ENCODE measurements at places on chromosomes 12 and 14.

DNA sequence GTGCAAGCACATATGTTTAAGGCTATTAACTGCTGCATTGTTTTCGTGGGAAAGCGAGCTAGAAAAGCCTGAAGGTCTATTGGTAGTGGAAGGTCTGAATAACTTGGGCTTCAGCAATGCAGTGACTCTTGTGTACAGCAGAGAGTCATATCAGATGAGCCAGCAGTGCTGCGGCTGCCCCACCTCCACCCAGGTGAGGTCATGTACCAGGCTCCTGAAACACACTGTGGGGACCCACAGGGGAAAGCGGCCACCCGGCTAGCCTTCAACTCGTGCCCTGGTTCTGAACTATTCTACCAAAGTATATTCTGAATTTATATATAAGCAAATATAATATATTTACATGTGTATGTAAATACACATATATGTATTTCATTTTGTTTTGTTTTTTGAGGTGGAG lies 12.7 kb upstream of the RAN start:
- no peak for DNase-seq

DNA sequence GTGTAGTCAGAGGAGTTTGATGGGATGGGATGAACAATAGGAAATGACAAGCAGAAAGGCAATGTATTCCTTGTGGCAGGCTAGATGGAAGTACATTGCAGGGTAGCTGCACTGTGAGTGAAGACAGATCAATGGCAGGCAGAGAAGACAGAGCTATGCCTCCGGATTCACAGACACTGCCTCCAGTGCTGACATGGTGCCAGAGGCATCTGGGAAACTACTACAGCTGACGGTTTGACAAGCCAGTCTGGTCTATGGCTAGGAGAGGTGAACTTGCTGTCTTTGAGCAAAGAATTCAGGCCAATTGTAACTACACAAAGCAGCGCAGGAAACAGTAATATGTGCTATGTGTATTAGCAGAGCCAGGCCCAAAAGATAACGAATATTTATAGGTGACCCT lies 193.5 kb downstream of the DIO2 start:
- DNase-seq = no peak

- no peak for DNase-seq
These were observed 179.2 kb downstream of the PELI2 start for GRCh38 chr14:56297449-56297848.

DNA sequence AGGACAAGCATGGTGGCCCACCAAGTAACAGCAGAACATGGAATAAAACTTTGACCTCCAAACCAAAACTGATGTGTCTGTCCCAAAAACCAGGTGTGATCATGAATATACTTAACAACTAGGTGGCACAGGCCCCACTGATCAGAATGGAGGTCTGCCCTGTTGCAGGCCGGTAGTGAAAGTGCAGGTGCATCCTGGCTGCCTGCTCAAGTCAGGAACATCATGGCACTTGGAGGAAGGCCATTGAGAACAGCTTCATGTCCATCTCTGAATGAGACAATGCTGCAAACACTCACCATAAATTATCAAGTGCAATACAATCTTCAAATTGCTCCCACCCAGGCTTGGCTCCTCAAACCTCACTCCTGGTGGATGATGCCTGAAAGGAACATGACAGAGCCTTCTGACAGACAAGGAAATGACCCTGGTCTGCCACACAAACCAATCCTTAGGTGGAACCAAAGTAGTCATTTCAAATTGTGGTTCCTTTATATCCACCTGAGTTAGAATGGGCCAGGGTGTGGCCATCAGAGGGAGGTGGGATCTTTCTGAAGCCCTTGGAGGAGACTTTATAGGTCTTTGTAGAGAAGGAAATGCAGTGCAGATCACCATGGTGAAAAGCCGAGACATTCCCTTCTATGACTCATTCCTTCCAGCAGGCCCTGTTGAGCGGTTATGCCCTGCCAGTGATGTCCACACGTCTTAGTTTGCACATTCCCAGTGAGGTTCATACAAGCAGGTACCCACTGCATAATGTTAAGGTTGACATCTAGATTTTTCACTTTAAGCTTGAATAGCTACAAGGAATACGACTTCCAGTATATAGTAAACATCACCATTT lies 36.0 kb downstream of the EGLN3 start:
- DNase-seq = peak; percentile 57

GRCh38 chr14:22375321-22375930 lies 213.6 kb downstream of the DAD1 start:
- DNase-seq = no peak

DNA sequence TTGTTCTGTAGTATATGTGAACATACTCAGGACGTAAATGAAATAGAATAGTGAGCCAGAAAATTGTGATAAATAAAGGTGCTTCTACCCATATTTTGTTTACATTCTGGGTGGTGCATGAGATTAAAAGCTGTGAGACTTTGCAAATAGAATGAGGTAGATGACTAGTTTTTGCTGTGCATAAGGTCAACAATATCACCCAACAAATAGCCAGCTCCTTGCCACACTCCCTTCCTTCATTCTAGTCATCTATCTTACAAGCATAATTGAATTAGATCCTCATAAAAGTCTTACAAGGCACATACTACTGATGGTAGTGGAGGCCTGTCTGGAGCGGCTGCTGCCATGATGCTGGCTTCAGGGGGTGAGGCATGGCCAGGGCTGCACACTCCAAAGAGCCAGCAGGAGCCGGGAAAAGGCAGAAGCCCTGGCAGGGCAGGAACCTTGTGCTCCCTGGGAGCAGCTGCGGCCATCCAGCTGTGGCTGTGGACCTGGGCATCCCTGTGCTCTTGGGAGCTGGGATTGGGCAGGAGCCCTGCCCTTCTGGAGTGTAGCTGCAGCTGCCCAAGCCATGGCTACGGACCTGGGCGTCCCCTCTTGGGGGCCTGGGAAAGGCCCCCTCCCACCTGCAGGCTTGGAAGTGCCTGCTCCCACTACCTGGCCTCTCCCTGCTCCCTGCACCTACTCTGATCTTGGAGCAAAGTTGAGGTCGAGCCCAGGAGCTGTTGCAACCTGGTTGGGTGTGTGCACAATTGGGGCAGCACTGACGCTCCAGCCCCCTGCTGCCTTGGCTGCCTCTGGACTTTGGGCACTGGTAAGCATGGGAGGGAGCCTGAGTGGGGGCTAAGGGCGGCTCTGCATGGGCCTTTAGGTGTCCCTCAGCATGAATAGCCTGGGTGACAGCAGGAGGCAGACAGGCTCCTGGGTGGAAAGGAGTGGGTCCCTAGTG lies 112.8 kb downstream of the DACT1 start:
- DNase-seq = no peak

GRCh38 chr12:11814374-11814773 lies 164.9 kb downstream of the ETV6 start:
- DNase-seq = no peak

DNA sequence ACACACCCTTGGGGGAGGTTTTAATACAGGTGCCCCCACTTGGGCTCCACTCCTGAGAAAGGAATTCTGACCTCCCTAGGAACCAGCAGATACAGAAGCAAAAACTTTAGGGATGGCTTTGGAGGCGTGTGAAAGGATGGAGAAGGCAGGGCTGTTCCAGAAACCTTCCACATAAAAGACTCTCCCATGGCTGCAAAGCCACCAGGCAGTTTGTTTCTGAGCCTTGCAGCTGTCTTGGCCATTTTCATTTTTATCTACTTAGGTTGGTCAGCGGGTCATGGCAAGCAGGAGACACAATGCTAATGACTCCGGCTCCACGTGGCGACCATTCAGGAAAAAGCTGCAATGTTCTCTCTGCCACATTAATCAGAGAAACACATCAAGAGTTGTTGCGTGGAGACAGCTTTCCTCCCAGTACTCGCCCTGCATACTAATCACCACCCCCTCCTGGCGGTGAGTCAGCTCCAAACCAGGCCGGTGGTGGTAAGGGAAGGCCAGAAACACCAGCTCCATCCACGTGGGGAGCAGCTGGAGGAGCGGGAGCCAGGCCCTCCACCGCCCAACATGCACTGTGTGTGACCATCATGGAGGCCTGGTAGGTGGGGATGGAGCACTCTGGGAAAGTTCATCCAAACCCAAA lies 30.9 kb upstream of the IRF2BPL start:
- no peak for DNase-seq

DNA sequence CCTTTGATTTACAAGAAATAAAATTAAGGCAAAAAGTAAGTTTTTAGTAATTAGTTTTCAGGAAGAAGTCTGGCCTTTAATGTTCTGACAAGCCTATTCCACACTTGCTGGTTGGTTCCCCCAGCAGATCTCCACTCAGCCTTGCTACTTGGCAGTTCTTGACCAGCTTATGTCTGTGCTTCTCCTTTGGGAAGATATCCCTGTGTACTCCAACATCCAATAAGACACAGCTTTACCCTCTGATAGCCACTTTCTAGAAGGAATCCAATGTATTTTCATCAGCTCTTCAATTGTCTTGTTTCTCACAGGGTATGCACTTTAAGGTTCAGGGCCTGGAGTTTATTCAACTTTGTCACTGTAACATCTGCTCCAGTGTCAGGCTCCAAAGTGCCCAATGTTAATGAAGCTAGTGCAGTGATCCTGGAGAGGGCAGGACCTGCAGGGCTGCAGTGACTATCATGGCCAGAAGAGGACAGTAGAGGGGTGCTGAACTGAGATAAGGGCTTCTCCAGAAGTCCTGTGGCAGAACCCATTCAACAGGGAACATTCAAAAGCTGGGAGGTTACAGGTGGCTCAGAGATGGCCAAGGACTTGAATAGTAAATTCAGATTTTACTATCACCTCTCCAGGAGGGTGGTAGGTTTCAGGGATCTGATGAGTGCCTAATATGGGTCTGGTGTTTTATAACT lies 22.9 kb downstream of the JKAMP start:
- peak; percentile 76 for DNase-seq

DNA sequence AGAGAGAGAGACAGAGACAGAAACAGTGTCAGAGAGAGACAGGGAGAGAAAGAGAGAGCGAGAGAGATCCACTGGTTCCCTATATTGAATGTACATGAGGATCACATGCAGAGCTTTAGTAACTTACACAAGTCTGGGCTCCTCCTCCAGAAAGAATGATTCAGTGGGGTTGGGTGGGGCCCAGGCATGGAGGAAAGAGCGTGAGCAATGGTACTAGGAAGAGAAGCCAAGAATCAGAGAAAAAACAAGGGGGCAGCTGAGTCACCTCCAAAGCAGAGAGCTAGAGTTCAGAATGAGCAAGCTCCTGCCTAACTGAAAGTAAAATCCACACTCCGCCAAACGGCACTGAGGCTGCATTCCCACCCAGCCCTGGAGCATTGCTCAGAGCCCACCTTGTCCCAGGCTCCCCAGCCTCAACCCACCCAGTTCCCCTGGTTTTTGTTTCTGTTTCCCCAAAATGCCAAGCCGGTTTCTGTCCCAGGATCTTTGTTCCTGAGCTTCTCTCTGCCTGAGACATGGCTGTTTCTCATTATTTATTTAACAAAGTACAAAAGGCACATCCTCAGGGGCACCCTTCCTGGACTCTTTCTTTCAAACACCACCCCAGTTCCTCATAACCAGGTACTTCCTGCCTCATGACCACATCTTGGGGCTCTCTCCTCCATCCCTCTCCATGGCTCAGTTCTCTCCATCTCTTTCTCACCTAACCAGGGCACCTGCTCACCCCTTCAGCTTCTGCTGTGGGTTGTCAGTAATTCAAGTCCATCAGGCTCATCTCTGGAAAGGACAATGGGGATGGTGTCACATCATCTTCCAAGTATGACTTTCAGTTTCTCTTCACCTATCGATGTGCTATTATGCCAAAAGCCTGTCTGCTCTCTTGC lies 670.3 kb upstream of the TBX3 start:
- peak; percentile 84 for DNase-seq

DNA sequence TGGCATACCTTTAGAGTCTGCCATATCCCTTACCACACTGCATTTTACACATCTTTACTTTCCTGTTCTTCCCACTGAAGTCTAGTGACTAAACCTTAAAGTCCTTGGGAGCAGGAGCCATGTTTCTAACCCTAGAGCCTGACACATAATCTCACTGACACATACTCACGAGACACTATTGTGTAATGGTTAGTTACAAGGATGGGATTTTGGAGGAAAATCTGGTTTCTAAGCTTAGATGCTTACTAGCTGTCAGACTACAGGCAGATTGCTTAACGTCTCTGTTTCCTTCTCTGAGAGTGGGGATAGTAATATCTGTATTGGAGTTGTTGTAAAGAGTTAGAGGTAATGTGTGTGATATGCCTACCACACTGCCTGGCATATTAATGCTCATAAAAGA lies 6.2 kb upstream of the DYRK4 start:
- no peak for DNase-seq

- DNase-seq = no peak
These were observed 88.2 kb downstream of the TMTC3 start for GRCh38 chr12:88230271-88230670.
